ENCODE measurements at places on chromosomes 2 and 18. TPM values are rescaled to one million over a fixed set of nuclear protein-coding genes. Genes with fewer than 3 reads are reported as not detected.

NAT8 gene
- polyA plus RNA-seq = 0.09 TPM

DOK6 gene
- polyA plus RNA-seq = 0.15 TPM

BCL11A gene
- polyA plus RNA-seq = 8.1 TPM

UGT1A5 gene
- not detected for polyA plus RNA-seq

SLC4A3 gene
- 10.2 TPM for polyA plus RNA-seq

GALNT5 gene
- not detected for polyA plus RNA-seq

CD302 gene
- polyA plus RNA-seq = 8.3 TPM

KCNG3 gene
- 0.42 TPM for polyA plus RNA-seq

CGREF1 gene
- 1.2 TPM for polyA plus RNA-seq

ST8SIA5 gene
- polyA plus RNA-seq = 0.27 TPM

SCN7A gene
- 0.96 TPM for polyA plus RNA-seq

LAMA1 gene
- polyA plus RNA-seq = 2.4 TPM

MC2R gene
- not detected for polyA plus RNA-seq

BMP10 gene
- not detected for polyA plus RNA-seq

KCNF1 gene
- 15.8 TPM for polyA plus RNA-seq

ERFE gene
- polyA plus RNA-seq = 4.9 TPM

REL gene
- 1.9 TPM for polyA plus RNA-seq

KCNIP3 gene
- polyA plus RNA-seq = 3.5 TPM

TMEM150A gene
- 36.8 TPM for polyA plus RNA-seq

SERPINB12 gene
- polyA plus RNA-seq = not detected

LYG1 gene
- 2.9 TPM for polyA plus RNA-seq

CCDC102B gene
- 1.8 TPM for polyA plus RNA-seq

PLCD4 gene
- polyA plus RNA-seq = 1.1 TPM

PLB1 gene
- polyA plus RNA-seq = 1.4 TPM

SOWAHC gene
- 1.2 TPM for polyA plus RNA-seq

LRP2 gene
- polyA plus RNA-seq = 0.08 TPM

CFC1 gene
- 385 TPM for polyA plus RNA-seq

ABCG5 gene
- polyA plus RNA-seq = not detected

NETO1 gene
- polyA plus RNA-seq = not detected

CHRNG gene
- not detected for polyA plus RNA-seq

ANKRD30B gene
- 1.2 TPM for polyA plus RNA-seq

MREG gene
- 2.4 TPM for polyA plus RNA-seq

GPC1 gene
- polyA plus RNA-seq = 23.2 TPM

ARID5A gene
- 20.7 TPM for polyA plus RNA-seq

ATP6V1B1 gene
- 17.0 TPM for polyA plus RNA-seq

XDH gene
- polyA plus RNA-seq = 0.27 TPM

TRAF3IP1 gene
- polyA plus RNA-seq = 7.0 TPM

PSMA8 gene
- not detected for polyA plus RNA-seq

LGALSL gene
- 3.5 TPM for polyA plus RNA-seq

PRKAG3 gene
- polyA plus RNA-seq = not detected

MSTN gene
- 0.30 TPM for polyA plus RNA-seq

HOXD13 gene
- not detected for polyA plus RNA-seq

RFTN2 gene
- 0.77 TPM for polyA plus RNA-seq

ELOA2 gene
- polyA plus RNA-seq = not detected

CASP10 gene
- 4.6 TPM for polyA plus RNA-seq

GPR45 gene
- 0.09 TPM for polyA plus RNA-seq

CERKL gene
- 4.6 TPM for polyA plus RNA-seq
